Activated naive CD4-positive, alpha-beta T cell treated with Interleukin-2 at 50 U/mL for 16 hours (primary cell): ENCODE measurements at places on chromosomes 2 and 18.

GRCh38 chr2:177572236-177572671, 179.7 kb downstream of the AGPS start:
- DNase-seq: no peak

- DNase-seq: no peak
Observed at GRCh38 chr2:171249689-171250088, 89.0 kb upstream of the TLK1 start.

GRCh38 chr2:33678436-33678835, 79.3 kb upstream of the FAM98A start:
- no peak for DNase-seq

DNA sequence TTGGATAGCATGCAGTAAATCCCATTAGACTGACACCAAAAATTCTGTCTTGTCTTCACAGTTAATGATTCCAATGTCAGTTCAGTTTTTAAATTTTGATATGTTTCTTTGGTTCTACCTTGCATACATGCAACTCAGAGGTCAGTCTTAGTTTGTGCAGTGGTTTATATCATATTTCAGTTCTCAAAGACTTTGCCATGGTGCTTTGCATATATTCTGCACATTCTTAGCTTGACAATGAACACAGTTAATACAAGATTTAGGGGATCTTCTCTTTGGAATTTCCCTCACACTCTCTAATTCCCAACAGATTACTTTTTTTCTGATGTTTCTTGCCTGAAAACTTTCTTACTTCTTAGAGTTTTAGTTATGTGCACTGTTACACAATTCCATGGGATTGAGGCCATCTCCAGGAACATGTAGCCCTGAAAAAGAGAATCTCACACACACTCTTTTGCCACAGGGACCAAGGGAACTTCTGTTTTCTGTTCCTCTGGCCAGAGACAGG, 17.3 kb downstream of the NOL4 start:
- no peak for DNase-seq

GRCh38 chr2:125398738-125399524, 1257.0 kb upstream of the GYPC start:
- DNase-seq: no peak

DNA sequence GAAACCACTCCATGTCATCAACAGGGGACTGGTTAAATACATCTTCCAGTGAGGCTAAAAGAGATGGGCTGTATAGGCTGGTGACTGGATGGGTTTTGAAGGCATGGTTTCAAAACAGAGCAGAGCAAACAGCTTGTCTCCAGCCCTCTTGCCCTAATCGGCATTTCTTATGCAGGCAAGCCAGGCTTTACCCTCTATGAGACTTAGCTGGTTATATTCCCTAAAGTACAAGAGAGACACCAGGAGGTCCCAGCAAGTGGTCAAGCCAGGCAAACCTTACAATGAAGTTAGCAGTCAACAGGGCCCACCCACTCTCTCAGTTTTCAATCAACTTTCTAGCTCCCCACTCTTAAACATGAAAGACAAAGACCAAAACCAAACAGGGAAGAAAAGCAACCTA, 19.0 kb downstream of the OSBPL1A start:
- no peak for DNase-seq

- no peak for DNase-seq
Observed at GRCh38 chr2:27915874-27916273, 25.3 kb downstream of the BABAM2 start.

DNA sequence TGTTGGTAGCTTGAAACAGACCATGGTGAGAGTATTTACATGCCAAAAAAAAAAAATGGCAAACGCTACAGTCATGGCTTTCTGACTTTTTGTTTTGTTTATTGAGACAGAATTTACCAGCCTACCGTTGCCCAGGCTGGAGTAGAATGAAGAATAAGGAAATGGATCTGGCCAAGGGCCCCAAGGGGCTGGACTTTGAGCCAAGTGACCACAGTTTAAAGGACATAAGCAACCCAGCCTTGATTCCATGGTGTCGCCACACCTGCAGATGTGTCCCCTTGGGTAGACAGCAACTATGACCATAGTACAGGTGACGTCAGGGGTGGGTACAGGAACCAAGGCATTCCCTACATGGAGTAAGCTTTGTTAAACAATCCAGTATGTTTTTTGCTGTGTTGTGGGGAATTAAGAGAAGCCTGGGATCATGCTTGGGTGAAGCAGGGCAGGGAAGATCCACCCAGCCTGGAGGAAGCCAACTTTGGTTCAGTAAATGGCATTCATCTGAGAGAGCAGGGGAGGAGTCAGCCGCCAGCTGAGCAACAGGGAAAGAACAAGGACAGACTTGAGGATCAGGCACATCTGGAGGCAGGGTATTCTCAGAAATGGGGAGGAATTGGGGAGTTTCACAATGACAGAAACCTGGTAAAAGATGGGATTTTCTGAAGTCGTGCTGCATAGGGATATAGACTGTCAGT, 110.3 kb upstream of the SH3BP4 start:
- no peak for DNase-seq

DNA sequence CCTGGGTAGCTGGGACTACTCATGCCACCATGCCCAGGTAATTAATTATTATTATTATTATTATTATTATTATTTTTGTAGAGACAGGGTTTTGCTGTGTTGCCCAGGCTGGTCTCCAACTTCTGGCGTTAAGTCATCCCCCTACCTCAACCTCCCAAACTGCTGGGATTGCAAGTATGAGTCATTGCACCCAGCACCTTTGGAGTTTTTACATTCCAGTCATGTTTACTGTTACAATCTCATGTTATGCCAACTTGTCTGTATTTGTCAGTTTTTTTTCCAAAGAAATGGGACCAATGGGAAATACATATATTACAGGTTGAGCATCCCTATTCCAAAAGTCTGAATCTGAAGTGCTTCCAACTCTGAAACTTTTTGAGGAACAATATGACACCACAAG, 903.8 kb downstream of the SLC4A3 start:
- DNase-seq: no peak

GRCh38 chr2:195686564-195686963, 29.5 kb downstream of the SLC39A10 start:
- no peak for DNase-seq

- no peak for DNase-seq
Observed at GRCh38 chr2:217105733-217106649, 246.1 kb upstream of the TNP1 start.

GRCh38 chr2:56009758-56010458, 86.3 kb upstream of the EFEMP1 start:
- DNase-seq: no peak
